ENCODE measurements at places on chromosomes 1 and 21. TPM values are rescaled to one million over a fixed set of nuclear protein-coding genes. Genes with fewer than 3 reads are reported as not detected.
A peak's percentile ranks its signal among the peaks of the same experiment; 100 is the strongest.

GRCh38 chr21:44005593-44005992 is 6.5 kb upstream of the TRAPPC10 start:
- H3K27me3 ChIP-seq: no peaks in the 10 kb centered on the region
- H3K4me1 ChIP-seq: peaks cover 4% of the 10 kb centered on the region
- DNase-seq: no peak

DNA sequence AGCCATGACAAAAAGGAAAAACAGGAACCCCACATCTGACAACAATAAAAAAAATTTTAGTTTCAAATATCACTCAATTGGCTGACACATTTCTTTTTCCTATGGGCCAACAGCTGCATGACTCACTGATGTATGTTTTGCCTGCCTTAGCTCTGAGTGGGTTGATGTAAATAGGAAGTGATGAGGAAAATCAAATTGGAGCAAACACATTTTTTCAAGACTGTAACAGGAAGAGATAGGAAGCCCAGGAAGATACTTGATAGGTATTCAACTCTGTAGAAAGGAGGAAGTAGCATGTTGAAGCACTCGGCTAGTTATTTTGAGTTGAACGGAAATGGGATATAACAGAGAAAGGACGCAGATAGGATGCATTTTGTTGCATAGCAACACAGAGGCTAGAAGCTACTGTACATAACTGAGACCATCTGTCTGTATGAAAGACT is 168.0 kb upstream of the NR5A2 start:
- H3K4me3 ChIP-seq: no peak overlapping the region
- no peaks in the 10 kb centered on the region for H3K36me3 ChIP-seq
- H3K4me1 ChIP-seq: peaks cover 14% of the 10 kb centered on the region

CITED4 gene
- 14.2 TPM for total RNA-seq

KLHDC7A gene
- total RNA-seq: 0.04 TPM

DNA sequence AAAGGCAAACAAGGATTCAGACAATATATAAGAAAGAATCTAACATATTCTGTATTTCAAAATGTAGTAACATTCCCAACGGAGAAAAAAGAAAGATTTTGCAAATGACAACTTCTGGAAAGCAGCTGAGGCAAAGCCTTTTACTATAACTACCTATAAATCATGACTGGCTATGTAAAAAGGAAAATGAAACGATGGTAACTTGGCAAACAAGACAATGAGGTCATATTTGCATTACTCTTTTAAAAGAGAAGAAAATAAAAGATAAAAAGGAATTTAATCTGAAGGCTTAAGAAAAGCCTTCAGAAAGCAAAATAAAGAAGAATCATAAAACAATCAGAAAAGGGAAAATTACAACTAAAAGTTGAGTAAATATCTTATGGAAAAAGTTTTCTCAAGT is 25.1 kb upstream of the ASPM start:
- H3K27ac ChIP-seq: peak overlapping the region; percentile 79
- peaks cover 35% of the 10 kb centered on the region for H3K36me3 ChIP-seq
- H3K4me1 ChIP-seq: peaks cover 16% of the 10 kb centered on the region
- no peak overlapping the region for H3K4me3 ChIP-seq
- H3K27me3 ChIP-seq: no peaks in the 10 kb centered on the region
- no peak for DNase-seq

GRCh38 chr1:55718758-55719671 is 503.9 kb upstream of the USP24 start:
- H3K4me3 ChIP-seq: no peak overlapping the region
- peak overlapping the region; percentile 8 for H3K27ac ChIP-seq
- H3K36me3 ChIP-seq: no peaks in the 10 kb centered on the region
- H3K27me3 ChIP-seq: no peaks in the 10 kb centered on the region

GRCh38 chr1:6625584-6626149 is 999 bp downstream of the THAP3 start:
- peak overlapping the region; percentile 81 for H3K4me3 ChIP-seq
- no peak for DNase-seq
- H3K27me3 ChIP-seq: no peaks in the 10 kb centered on the region
- H3K36me3 ChIP-seq: peaks cover 35% of the 10 kb centered on the region
- peak overlapping the region; percentile 81 for H3K27ac ChIP-seq

- H3K4me3 ChIP-seq: no peak overlapping the region
- no peak for DNase-seq
- H3K4me1 ChIP-seq: no peaks in the 10 kb centered on the region
- H3K36me3 ChIP-seq: no peaks in the 10 kb centered on the region
- no peak overlapping the region for H3K27ac ChIP-seq
These were observed 665.7 kb downstream of the MRPL39 start for GRCh38 chr21:24941316-24942185.

DNA sequence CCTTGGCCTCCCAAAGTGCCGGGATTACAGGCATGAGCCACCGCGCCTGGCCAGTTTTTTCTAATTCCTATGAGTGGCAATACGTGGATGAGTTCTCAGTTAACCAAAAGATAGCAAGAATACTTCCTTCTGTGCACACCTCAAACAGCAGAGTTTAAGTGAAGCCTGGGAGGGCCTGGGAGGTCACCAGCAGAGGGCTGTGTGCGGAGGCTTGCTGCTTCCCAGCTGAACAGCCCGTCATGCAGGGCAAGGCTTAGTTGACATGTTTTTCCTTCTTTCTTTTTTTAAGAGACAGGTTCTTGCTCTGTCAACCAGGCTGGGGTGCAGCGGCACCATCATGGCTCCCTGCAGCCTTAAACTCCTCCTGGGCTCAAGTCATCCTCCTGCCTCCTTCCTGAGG is 17.8 kb downstream of the GNG4 start:
- no peak for DNase-seq
- H3K4me3 ChIP-seq: no peak overlapping the region
- no peaks in the 10 kb centered on the region for H3K27me3 ChIP-seq
- peaks cover 11% of the 10 kb centered on the region for H3K4me1 ChIP-seq
- no peak overlapping the region for H3K27ac ChIP-seq

GRCh38 chr1:27111626-27112573 is 43.0 kb downstream of the SLC9A1 start:
- DNase-seq: no peak
- H3K27ac ChIP-seq: peak overlapping the region; percentile 80
- H3K4me3 ChIP-seq: no peak overlapping the region
- H3K36me3 ChIP-seq: peaks cover 16% of the 10 kb centered on the region
- no peaks in the 10 kb centered on the region for H3K27me3 ChIP-seq
- peaks cover 9% of the 10 kb centered on the region for H3K4me1 ChIP-seq

DCST1 gene
- total RNA-seq: not detected

- DNase-seq: no peak
- H3K4me3 ChIP-seq: no peak overlapping the region
- no peaks in the 10 kb centered on the region for H3K36me3 ChIP-seq
- H3K27me3 ChIP-seq: peaks cover 42% of the 10 kb centered on the region
- no peaks in the 10 kb centered on the region for H3K4me1 ChIP-seq
- no peak overlapping the region for H3K27ac ChIP-seq
These were observed 204.7 kb upstream of the PROX1 start for GRCh38 chr1:213782941-213783672.

GRCh38 chr1:23845163-23845562 is 19.9 kb upstream of the HMGCL start:
- no peak overlapping the region for H3K4me3 ChIP-seq
- H3K27me3 ChIP-seq: peaks cover 11% of the 10 kb centered on the region
- H3K36me3 ChIP-seq: peaks cover 31% of the 10 kb centered on the region
- H3K4me1 ChIP-seq: no peaks in the 10 kb centered on the region
- no peak for DNase-seq

LYST gene
- 8.0 TPM for total RNA-seq

DNA sequence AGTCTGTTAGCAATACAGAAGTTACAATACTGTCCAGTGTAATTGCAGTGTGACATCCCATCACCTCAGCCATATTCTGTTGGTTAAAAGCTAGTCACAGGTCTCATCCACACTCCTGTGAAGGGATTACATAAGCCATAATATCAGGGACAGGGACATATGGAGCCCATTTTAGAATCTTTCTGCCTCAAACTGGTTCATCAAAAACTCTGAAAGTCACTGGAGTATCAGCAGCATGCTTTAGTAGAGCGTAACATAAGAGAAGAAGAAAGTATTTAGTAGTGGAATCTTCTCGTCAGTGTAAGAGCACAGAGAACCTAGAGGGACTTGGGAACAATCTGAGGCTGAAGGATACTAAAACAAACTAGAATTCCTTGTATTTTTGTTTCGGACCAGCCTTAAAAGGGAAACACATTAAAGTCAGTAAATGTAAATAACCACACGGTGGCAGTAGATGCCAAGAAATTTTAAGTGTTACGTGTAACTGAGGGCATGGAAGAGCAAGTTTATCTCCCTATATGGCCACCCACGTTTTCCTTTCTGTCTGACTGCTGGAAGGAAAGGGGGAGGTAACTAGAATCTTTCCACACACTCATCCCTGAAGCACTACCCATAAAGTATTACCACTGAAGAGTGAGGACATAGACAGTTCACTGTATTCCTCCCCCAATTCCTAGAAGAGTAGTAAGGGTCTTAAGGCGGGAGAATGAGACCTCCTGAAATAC is 41.6 kb upstream of the AGL start:
- no peak for DNase-seq
- peak overlapping the region; percentile 54 for H3K27ac ChIP-seq
- no peaks in the 10 kb centered on the region for H3K36me3 ChIP-seq
- H3K4me1 ChIP-seq: peaks cover 9% of the 10 kb centered on the region
- peaks cover 7% of the 10 kb centered on the region for H3K27me3 ChIP-seq

GRCh38 chr1:26009796-26010447 is 11.7 kb upstream of the EXTL1 start:
- H3K36me3 ChIP-seq: no peaks in the 10 kb centered on the region
- H3K4me1 ChIP-seq: peaks cover 5% of the 10 kb centered on the region
- peaks cover 5% of the 10 kb centered on the region for H3K27me3 ChIP-seq
- no peak overlapping the region for H3K27ac ChIP-seq
- no peak overlapping the region for H3K4me3 ChIP-seq

GRCh38 chr1:218494449-218494852 is 149.3 kb downstream of the TGFB2 start:
- DNase-seq: no peak
- peaks cover 30% of the 10 kb centered on the region for H3K4me1 ChIP-seq
- H3K4me3 ChIP-seq: no peak overlapping the region
- no peaks in the 10 kb centered on the region for H3K27me3 ChIP-seq

LRRC8D gene
- total RNA-seq: 22.6 TPM

CASZ1 gene
- total RNA-seq: 11.2 TPM
